ENCODE measurements at places on chromosomes 7 and 10.

- DNase-seq: no peak
These were observed 257.6 kb downstream of the EXOC4 start for GRCh38 chr7:133510326-133511055.

DNA sequence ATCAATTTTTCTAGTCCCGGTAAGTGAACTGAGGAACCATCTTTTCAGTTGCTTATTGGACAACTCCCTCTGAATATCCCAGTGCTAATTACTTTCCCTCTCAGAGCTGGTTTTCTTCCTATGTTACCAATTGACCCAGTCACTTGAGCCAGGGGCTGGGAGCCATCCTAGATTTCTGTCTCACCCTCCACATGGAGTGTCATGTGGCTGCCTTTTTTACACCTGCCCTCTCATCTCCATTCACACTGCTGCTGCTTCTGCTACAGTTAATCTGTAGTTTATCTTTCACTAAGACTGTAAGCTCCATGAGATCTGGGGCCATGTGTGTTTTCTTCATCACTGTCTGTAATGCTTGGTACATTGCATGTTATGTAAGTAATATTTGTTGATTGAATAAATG lies 35.8 kb downstream of the VCL start:
- no peak for DNase-seq

- no peak for DNase-seq
These were observed 104.9 kb downstream of the XRCC2 start for GRCh38 chr7:152571068-152571467.

GRCh38 chr10:124595143-124595883 lies 133.7 kb downstream of the LHPP start:
- DNase-seq: no peak

- no peak for DNase-seq
These were observed 124.8 kb upstream of the CCDC6 start for GRCh38 chr10:60031183-60031582.

GRCh38 chr10:103470761-103471653 lies 8.0 kb downstream of the CALHM3 start:
- DNase-seq: no peak

DNA sequence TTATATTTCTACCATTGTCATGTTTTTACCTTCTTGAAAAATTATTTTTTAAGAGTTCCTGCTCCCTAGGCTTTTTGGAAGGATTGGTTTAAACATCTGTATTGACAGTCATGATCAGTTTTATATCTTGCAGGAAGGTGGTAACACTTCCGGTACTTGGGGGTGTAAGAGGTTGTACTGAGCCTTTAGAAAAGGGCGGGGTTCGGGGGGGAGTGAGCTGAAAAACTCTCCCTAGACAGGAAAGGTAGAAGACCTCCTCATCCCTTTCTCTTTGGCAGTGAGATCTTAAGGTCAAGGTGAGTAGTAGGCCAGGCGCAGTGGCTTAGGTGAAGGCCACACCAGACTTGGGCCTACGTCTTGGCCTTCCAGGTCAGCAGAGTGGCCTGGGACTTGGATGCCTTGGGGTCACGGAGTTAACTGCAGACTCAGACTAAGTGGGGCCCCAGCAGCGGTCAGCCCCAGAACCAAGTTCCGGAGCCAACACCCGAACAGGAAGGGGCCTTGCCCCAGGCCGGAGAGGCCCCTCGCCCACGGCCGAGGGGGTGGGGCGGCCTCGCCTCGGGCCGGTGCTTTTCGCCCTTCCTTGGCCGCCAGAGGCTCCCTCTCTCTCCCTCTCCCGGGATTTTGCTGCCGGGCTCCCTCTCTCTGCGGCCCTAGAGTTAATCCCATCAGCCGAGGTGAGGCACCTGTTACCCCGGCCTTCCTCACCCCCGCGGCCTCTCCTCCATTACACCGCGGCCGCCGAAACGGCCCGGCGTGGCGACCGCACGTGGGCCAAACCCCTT lies at the start of gene PPP1R9A:
TSS of gene PPP1R9A (plus strand) at position 569 of the 785 bp plus-strand sequence. CDS start 2,520 bp downstream, outside the sequence.
- DNase-seq: peak; percentile 59

DNA sequence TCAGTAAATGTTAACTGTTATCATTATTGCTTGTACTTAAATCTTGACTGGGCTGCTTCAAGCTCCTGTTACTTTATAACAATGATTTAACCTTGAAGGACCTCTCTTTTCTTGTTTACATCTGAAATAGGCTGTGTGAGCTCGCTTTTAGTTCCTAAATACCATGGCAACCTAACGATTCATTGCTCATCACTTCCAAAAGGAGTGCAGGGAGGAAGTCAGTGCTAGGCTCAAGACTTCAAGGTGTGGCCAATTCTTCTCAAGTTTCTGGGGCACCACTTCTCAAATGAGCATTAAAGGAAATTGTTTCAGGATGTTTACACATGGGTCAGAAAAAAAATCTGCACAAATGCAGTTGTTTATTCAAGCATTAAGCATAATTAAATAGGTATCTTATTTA lies 284.2 kb downstream of the MTERF1 start:
- no peak for DNase-seq

DNA sequence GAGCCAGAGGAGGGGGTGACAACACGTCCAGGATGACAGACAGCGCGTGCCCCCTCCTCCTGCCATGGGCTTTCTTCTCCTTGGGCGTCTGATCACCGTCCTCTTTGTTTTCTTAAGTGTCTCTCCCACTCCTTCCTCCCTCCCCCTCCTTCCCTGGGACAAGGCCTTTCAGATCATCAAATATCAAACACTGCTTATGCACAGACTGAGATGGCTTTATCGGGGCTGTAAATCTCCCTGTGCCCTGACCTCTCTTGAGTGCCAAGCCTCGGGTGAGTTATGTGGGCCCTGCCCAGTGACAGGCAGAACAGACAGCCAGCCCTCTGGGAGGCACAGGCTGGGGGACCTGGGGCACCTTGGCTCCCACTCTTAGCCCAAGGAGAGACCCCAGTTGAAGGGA lies 116.4 kb downstream of the C10orf105 start:
- DNase-seq: no peak

DNA sequence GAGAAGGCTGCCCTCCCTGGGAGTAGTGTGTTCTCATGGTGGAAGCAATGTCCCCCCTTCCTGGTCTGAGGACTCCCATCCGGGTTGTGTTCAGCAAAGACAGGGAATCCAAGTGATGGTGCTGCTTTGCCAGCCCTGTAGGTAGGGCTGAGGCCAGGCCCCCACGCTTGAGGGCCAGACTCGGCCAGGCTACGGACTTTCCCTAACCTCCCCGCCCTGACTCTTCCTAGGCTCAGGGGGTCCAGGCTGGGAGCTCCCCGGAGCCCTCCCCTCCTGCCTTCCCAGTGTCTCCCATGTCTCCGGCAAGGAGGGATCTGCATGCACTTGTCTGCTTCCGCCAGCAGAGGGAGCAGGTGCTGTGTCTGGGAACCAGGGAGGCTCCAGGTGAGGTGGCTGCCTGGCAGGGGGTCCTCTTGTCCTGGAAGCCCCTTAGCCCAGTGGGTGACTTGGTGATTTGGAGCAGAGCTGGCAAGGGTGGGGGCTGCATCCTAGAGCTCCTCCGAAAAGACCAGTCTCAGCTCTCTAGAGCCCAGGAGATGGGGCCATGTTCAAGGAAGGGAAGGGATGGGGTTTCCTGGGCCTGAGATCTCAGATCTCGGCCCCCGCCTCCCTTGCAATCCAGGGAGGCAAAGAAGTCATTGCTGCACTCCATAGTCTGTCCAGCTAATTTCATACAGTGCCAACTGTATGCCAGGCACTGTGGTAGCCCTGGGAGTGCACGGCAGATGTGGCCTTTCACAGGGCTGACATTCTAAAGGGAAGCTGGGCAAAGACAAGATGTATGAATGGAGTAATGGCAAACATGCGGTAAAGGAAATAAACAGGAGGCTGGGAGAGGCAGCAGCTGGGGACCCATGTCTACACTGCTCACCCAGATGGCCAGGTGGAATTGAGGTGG lies 20.3 kb upstream of the SFRP5 start:
- peak; percentile 88 for DNase-seq

GRCh38 chr7:151807846-151808245 lies 69.1 kb downstream of the PRKAG2 start:
- no peak for DNase-seq

DNA sequence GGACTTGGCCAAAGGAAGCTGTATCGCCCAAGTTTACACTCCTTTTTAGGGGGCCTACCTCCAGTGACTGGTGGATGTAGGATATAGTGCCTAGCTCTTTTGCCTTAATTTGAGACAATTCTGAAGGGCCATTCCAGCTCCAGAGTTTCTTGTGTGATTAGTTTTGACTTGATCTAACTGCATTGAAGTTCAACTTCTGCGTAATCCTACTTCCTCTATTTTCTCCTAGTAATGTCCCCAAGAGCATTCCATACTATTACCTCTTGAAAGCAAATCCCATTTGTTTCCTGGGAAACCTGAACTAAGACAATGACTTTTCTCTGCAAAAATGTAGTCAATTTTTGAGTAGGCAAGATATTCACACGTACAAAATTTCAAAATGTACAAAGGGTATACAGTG lies 4.7 kb upstream of the H2AZ2 start:
- no peak for DNase-seq

DNA sequence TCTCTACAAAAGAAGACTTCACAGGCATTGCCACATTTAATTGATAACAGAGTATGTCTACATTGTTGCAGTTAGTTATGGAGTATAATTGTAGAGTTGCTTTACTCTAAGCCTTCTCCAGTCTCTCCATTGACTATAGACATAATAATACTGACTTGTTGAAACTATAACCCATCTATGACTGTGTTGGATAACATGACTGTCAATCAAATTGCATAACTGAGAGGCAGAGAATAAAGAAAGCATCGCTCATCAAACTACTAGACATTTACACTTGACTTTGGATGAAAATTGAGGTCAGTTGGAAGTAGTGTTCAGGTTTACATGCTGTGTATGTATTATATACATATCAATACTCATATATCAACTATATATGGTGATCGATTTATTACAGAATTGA lies 3.4 kb upstream of the ATXN7L1 start:
- no peak for DNase-seq

GRCh38 chr7:26648554-26648953 lies 215.8 kb downstream of the SKAP2 start:
- no peak for DNase-seq

GRCh38 chr10:83680470-83680891 lies 458.8 kb upstream of the GHITM start:
- DNase-seq: no peak

GRCh38 chr7:36765605-36766004 lies 41.3 kb upstream of the AOAH start:
- no peak for DNase-seq

- no peak for DNase-seq
These were observed 84.5 kb downstream of the CUX1 start for GRCh38 chr7:101901661-101902491.

GRCh38 chr10:43856299-43856698 lies 207.6 kb upstream of the ZNF32 start:
- no peak for DNase-seq

DNA sequence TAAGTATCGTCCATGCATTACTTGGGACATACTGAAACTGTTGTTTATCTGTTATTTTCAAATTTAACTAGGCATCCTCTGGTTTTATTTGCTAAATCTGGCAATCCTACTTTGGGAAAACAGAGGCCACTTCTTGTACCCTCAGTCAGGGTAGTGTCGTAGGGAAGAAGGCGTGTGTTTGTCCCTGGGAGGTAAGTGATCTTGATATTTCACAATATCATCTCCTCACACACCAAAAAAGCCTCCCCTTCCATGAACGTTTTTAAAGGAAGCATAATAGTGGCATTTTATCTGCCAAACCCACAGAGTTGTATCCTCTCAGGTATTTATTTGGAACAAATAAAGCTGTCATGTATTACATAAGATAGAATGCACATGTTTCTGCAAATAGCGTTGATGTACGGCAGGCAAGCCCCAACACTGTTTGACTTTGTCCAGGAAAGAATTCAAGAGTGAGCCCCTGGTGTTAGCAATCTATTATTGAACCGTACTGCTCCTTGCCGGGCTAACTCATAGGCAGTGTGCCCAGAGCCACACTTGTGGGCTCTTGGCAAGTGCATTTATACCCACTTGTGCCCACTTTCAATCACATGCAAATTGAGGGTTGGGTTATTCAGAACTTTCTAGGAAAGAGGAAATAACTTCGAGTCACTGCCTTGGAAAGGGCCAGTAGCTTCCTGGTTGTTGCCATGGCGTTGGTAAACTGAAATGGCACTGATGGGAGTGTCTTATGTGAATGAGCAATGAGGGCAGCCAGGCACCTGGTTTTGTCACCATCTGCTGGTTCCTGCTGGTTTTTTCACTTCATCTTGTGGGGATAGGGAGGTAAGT lies 266.0 kb downstream of the USP6NL start:
- no peak for DNase-seq

DNA sequence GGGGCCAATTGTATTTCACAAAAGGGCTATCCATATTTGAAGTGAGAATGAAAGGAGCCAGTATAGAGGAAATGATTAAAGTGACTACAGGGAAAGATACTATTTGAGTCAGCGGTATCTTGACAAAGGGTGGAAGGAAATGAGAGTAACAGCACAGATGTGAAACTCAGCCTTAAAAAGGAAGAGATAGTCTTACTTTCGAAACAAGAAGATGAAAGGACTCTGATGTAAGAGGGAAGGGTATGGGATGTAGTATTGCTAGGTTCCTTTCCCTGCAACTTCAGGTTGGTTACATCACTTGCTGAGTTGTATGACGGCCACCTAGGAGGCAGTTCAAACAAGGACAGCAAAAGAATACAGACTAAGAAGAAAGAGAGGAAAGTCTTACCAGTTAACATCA lies 13.7 kb downstream of the CISD1 start:
- DNase-seq: no peak

GRCh38 chr10:5565205-5565545 lies 40.4 kb downstream of the CALML3 start:
- DNase-seq: no peak

DNA sequence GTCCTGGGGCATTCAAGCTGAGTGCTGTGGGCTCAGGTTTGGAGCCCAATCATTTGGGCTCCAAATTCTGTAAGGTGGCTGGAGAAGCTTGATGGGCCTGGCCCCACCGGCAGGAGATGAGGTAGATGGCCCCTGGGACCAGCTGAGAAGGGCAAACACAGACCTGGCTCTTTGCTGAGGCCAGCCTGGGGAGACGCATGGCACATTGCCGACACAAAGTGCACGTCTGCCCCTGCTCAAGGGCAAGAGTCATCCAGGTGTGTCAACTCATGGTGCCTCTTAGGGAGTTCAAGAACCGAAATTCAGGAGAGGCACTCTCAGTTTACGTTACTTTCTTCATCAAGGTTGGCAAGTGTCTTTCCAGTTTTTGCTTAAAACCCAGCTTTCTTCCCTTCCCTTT lies 227.5 kb downstream of the LRMDA start:
- no peak for DNase-seq

- DNase-seq: peak; percentile 13
These were observed 94.4 kb upstream of the KIAA1217 start for GRCh38 chr10:24114556-24114955.

- peak; percentile 59 for DNase-seq
These were observed 265.4 kb downstream of the SKIDA1 start for GRCh38 chr10:21260066-21260465.

- no peak for DNase-seq
These were observed 615.4 kb downstream of the DNAJB6 start for GRCh38 chr7:157952050-157952667.

DNA sequence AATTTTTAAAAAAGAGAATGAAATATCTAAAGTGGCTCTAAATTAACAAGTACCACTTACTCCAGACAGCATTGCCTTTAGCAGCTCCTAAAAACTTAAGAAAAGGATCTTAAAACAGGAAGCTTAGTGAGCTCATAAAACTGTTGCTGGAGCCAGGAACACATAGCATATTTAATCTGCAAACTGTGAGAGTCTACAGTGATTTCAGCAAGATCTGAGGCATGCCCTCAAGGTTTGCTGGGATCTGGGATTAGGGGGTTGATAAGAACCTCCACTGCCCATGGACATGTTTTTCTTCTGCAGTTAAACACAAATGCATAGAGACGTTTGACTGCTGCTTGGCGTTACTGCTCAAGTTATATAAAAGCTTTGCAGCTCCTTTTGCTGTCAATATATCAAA lies 3.8 kb downstream of the GLI3 start:
- no peak for DNase-seq

GRCh38 chr7:149495785-149496641 lies 1.6 kb downstream of the ZNF746 start:
- DNase-seq: no peak
